NCI-H1930 (cell line): ENCODE measurements at places on chromosomes 12 and 14.
A peak's percentile ranks its signal among the peaks of the same experiment; 100 is the strongest.

DNA sequence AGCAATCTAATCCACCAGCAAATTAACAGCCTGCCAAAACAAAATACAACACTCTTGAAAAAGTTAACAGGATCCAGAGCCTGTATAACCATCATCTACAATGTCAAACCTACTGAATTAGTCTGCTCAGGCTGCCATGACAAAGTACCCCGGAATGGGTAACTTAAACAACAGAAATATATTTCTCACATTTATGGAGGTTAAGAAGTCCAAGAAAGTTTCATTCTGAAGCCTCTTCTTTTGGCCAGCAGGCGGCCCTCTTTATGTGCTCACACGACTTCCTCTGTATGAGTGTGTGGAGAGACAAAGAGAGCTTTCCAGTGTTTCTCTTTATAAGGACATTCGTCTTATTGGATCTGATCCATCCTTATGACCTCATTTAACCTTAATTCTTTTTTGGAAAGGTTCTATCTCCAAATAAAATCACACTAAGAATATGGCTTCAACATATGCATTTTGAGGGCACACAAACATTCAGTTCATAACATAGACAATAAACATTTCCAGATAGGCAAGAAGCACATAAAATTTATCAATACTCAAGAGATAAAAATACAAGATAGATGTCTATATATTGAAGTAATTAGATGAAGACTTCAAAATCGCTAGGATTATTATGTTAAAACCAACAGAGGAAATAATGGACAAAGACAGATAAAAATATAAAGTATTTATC lies 5.9 kb upstream of the RERG start:
- no peak for DNase-seq

DNA sequence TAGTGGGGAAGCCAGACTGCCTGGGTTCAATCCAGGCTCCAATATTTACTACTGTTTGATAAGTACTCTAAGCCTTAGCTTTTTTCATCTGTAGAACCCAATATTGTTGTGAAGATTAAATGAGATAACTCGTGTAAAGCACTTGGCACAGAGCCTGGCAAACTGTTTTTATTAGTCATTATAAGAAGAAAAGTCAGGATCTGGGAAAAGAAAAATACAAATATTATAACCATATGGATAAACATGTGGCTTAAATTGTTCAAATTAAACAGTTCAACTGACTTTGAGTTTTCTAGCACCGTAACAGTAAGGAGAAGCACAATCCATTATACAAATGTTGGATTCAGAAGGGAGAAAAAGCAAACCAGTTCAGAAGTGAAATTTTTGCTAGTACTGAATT lies 22.0 kb upstream of the CDK17 start:
- DNase-seq, result no peak

- DNase-seq, result peak; percentile 62
Observed at GRCh38 chr14:28242895-28243294, 523.7 kb upstream of the FOXG1 start.

DNA sequence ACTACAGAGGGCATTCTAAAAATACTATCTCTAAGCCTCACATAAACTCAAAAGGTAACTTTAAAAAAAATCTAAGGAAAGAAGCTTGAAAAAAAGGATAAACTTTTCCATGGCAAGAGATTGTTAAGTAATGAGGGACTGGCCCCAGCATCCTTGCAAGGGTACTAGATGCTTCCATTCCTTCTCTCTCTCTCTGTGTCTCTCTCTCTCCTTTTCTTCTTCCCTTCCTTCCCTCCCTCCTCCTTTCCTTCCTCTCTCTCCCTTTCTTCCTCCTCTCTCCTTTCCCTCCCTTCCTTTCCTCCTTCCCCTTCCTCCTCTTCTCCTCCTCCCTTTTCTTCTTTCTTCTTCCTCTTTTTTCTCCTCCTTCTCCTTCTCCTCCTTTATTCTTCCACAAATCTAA lies 23.8 kb downstream of the CNTN1 start:
- no peak for DNase-seq

DNA sequence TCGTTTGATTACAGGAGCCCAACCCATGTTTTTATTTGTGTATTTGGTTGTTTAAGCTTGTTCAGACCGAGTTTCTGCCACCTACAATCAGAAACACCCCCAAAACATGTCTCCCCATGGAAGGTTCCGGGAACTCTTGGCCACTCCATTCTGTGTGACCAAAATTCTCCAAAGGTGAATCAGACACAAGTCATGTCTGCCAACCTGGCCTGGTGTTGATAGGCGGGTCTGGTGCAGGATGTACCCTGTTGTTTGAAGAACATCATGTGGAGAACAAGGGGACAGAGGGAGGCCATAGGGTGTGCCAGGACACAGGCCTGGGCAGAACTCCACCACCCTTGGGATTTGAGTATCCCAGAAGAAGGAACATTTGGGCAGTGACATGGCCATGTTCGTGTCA lies 147.1 kb upstream of the MYL2 start:
- DNase-seq, result no peak

GRCh38 chr14:32350020-32350419 lies 20.9 kb downstream of the AKAP6 start:
- DNase-seq, result no peak

DNA sequence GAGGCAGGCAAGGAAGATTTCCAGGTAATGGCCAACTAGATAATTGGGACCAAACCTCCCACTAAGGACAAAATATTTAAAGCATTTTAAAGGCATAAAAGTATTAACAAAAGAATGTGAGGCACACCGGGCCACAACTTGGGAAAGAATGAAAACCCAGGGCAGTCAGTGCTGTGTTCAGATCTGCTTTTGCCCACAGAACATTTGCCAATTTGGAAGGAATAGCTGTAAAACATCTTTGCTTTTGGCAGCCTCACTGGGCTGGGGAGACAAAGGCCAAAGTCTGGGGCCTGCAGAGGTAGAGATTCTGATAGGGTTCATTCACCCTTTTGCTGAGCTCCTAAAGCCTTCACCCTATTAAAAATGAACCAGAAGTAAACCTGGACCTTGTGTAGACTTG lies 82.3 kb downstream of the SYNE3 start:
- DNase-seq, result no peak

- no peak for DNase-seq
Observed at GRCh38 chr12:22899184-22899583, 274.2 kb downstream of the ETNK1 start.

- no peak for DNase-seq
Observed at GRCh38 chr12:94725375-94726168, 75.2 kb upstream of the TMCC3 start.

DNA sequence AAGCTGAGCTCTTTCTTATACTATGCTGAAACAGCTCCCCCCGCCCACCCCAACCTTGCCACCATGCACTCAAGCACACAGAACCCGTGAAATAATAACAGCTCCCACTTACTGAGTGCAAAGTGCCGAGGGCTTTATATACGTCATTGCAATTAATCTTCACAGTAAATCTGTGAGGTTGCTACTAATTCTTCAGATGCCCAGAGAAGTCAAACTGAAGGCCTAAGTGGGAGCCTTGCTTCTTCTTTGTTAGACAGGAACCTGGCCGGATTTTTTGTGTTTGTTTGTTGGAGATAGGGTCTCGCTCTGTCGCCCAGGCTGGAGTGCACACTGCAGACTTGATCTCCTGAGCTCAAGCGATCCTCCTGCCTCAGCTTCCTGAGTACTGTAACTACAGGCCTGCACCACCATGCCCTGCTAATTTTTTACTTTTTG lies 34.0 kb downstream of the VCPKMT start:
- no peak for DNase-seq

DNA sequence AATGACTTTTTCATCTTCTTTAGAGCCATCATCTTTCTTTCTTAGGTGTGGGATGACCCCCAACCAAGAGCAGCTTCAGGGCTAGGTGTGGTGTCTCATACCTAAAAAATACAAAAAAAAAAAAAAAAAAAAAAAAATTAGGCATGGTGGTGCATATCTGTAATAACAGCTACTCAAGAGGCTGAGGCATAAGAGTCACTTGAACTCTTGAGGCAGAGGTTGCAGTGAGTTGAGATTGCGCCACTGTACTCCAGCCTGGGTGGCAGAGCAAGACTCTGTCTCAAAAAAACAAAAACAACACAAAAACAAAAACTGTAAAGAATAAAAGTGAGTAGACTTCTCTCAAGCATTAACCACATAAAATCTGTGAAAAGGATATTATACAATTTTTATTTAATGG lies 8.0 kb upstream of the ATF7IP start:
- DNase-seq, result no peak

- DNase-seq, result no peak
Observed at GRCh38 chr14:73924337-73924736, 25.6 kb downstream of the FAM161B start.

- DNase-seq, result no peak
Observed at GRCh38 chr12:32589165-32589865, 89.8 kb upstream of the DNM1L start.

DNA sequence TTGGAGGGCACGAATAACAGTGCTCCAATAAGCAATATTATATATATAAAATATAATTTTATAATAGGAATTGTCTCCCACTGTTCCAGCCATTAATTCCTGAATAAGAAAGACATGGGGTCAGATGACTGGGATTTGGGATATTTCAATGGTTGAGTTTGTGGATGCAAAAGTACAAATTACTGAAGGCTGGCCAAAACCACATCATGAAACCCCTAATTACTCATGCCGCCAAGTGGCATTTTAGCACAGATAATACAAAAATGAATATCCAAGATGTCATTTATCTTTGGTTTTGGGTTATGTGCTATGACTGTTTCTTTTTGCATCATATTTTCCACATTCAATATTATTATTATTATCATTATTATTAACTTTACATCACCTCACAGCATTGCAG lies 261.4 kb upstream of the TBX3 start:
- DNase-seq, result no peak

- DNase-seq, result no peak
Observed at GRCh38 chr12:16573398-16574077, 32.4 kb downstream of the LMO3 start.

GRCh38 chr14:86707071-86707470 lies 1177.1 kb downstream of the FLRT2 start:
- DNase-seq, result no peak

- DNase-seq, result no peak
Observed at GRCh38 chr12:62530596-62530995, 64.0 kb downstream of the MON2 start.

DNA sequence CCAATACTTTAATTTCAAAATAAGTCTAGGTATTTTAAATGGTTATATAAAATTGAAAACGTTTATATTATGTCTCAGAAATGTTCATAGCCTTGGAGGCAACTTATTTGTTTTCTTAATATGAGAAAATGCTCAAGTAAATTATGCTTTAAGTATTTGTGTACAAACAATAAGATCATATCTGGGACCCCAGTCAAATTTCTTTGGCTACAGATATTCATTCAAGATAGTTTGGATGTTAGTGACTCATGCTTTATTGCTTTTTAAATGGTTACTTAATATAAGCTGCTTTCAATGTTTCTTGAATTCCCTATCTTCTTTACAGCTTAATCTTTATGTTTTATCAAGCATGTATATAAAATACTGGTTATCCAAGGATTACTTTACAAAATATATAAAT lies 291.3 kb downstream of the KCNC2 start:
- no peak for DNase-seq

DNA sequence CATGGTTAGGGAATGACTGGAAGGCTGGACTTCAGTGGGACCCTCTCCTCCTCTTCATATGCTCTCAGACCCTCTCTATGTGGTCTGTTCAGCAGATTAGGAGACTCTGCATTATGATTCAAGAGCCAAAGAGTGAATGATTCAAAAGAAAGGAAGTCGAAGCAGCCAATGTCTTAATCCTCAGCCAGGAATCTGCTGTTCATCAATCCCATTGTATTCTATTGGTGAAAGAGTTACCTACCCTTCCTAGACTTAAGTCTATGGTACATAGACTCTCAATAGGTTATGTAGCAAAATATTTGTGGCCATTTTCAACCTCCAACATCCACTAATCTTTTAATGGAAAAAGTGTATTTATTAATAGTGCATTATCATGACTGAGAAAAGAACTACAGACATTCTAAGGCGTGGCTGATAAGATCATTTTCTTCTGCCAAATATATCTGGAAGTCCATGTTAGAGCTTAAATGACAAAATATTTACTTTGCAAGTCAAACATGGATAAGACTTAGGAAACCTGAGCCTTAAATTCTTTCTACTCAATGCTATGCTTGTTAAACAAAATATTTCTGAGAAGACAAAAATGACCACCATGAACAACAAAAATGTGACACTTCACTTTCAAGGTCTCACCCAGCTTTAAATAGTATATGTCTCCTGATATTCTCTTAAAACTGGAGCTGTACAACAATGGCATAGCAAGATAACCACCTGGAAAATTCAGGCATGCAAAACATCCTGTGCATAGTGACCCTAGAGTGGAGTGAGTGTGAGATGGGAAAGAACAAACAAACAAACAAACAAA lies 1100.6 kb downstream of the GALC start:
- DNase-seq, result no peak

DNA sequence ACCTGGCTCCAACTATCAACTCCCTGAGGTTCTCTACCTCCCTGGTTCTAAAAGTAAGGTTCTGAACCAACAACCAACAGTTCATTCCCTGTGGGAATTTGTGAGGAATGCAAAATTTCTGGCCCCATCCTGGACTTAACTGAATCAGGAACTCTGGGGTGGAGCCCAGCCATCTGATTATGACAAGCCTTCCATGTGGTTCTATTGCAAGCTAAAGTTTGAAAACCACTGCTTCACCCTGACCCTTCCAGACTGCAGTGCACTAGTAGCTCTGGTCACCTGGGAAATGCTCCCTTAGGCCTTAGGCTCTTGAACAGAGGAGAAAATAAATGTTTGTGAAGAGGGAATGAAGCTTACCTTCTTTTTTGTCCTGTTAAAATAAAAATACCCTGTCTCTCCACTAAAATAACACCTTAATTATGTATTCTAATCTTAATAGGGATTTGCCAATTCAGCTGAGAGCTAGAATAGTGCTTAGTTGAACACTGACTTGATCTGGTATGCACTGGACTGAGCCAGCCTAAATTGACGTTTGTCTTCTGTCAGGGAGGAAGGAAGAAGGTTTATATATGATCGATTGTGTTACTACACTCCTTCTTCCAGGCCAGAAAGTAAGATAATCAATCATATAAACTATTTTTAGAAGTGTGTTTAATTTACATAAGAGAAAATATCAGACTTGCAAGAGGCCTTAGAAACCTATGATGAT lies 39.1 kb upstream of the DDHD1 start:
- DNase-seq, result no peak

DNA sequence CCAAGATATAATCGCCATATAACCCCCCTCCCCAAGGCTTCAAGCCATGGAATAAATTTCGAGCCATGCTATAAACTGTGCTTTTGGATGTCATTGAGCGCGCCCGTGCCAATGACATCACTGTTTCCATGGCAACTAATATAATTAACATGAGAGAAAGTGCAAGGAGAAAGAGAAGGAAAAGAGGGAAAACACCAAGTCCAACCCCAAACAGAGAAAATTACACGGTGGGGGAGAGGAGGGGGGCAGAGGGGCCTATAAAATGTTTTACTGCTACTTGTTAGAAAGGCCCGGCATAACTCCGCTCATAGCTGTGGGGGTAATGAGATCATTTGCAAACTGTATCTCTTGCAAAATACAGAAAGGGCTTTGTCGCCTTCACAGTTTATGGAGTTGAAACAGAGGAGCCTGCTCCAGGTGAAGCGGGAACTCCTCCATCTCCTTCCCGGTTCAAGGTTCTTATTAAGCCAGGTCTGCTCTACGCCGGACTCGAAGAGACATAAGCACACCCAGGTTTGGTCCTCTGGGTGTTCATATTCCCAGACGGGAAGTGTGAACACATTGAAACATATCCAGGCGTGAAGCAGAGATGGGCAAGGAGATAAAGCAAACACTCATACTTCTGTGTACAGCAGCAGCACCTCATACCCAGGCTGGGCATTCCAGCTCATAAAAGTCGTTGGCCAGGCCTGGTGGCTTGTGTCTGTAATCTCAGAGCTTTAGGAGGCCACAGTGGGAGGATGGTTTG lies 99.1 kb upstream of the MAP1LC3B2 start:
- DNase-seq, result no peak

GRCh38 chr12:14167005-14167628 lies 185.7 kb upstream of the GRIN2B start:
- DNase-seq, result peak; percentile 24
